Hematopoietic multipotent progenitor cell treated with erythropoietin and hydrocortisone succinate and interleukin-3 and kit ligand, for 6 days (in vitro differentiated cells): ENCODE measurements at places on chromosomes 6 and 20.

- no peak for DNase-seq
Measured at GRCh38 chr6:3409699-3410384, 47.0 kb downstream of the SLC22A23 start.

DNA sequence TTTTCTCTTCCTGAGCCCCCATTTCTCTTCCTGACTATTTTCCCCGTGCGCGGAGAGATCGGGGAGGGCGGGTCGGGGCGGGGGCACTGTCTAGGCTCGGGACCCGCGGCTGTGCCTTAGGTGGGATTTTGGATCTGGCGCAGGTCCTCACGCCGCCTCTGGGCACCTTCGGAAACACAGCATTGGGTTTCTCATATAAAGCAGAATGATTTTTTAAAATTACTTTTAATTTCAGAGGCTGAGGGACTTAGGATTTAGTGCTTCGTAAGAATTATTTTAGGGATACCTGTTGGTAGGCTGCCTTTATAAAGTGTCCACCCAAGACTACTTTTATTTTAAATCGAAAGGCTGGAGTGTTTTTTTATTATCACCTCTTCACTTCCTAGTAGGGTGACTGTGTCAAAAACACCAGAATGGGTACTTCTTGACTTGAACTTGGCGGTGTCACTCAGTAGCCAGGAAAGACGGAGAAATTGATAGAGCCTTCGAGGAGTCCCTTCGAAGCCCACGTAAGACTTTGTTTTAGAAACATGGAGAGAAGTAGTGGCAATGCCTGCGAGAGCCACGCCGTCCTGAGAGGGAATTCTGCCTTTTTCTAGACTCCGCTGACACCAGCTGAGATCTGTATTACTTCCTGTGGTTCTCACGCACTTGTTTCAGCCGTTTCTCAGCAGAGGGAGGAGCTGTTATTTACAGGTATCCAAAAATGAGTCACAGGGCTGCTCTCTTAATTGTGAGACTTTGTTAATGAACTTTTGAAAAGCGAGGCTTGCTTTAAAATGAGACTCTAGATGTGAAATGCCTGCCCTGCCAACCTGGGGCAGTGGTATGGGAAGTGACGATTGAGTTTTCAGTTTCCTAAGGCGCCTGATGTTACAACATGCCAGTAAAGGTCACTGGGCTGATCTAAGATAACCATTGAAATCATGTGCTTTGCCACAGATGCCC lies 667 bp downstream of the STX11 start:
- DNase-seq: peak; percentile 81

DNA sequence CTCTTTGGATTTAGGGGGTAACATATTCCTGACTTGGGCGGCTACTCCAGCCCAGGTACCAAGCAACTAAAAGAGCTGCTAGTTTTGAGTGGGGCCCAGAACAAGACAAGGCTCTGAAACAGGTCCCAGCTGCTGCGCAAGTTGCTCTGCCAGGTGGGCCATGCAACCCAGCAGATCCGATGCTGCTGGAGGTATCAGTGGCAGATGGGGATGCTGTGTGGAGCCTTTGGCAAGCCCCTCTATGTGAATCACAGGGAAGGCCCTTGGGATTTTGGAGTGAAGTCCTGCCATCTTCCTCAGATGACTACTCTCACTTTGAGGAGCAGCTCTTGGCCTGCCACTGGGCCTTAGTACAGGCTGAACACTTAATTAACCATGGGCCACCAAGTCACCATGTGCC lies 43.7 kb upstream of the VSX1 start:
- no peak for DNase-seq

DNA sequence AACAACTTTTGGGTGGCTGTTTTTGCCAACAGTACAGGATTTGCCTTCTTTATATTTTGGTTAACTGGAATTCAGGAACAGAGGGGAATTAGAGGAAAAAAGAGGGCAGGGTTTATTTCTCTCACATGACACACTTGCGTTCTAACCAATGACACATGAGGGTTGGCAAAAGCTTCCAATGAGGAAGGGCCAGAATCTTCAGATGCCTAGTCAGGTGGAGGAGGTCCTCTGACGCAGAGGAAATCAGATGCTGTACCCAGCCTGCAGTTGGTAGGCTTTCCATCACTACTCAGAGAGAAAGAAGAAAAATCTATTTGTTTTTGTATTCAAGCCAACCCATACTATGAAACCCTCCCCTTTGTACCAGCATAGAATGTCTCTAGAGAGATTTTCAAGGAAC lies 20.8 kb downstream of the TM9SF4 start:
- no peak for DNase-seq

GRCh38 chr20:32569380-32570305 lies 15.5 kb downstream of the NOL4L start:
- no peak for DNase-seq

DNA sequence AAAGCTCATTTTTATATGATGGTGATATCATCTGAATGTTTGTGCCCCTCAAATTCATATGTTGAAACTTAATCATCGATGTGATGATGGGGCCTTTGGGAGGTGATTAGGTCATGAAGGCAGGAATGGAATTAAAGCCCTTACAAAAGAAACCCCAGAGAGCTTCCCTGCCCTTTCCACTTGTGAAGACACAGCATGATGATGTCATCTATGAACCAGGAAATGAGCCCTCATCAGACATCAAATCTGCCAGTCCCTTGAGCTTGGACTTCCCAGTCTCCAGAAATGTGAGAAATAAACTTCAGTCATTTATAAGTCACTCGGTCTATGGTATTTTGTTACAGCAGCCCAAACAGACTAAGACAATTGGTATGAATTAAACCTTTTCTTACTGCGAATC lies 153.1 kb downstream of the MYB start:
- DNase-seq: no peak

GRCh38 chr20:40960101-40960500 lies 68.5 kb upstream of the TOP1 start:
- no peak for DNase-seq

GRCh38 chr20:46562373-46563169 lies 12.1 kb upstream of the OCSTAMP start:
- peak; percentile 87 for DNase-seq

GRCh38 chr20:48858075-48858790 lies 30.4 kb upstream of the PREX1 start:
- DNase-seq: peak; percentile 24

DNA sequence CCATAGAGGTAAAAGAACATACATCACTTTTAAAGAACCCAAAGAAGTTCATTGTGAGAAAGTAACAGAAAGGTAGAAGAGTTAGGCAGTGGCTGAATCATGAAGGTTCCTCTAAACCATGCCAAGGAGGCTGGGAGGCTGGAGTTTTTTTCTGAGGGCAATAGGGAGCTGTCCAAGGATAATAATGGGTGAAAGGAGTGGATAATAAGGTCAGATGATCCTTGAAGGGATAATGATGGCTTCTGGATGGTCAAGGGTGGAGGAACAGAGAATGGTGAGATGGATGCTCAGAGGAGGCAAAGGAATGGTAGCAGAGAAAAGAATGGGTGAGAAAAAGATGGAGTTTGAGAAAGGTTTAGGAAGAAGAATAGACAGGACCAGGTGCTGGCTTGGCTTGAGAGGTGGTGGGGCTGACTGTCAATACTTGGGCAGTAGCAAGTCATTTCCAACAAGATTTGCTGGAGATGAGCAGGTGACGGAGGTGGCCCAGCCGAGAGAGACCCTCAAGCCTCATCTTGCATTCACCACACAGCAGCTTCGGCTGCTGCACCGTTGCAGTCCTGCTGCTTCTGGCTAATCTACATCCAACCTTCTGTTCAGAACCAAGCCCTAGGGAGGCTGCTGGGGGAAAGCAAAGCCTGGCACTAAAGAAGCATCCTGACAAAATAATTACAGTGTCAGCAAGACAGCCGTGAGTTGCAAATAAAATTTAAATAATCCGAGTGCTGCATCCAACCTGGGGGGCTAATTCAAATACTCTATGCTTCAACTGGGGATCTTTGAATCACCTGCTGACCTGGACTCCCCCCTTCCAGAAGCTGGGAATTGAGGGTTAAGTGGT lies 131.2 kb upstream of the KCNG1 start:
- no peak for DNase-seq

GRCh38 chr6:35470663-35471120 lies 2.5 kb downstream of the RPL10A start:
- peak; percentile 27 for DNase-seq
